Left lobe of liver (tissue), 2 donors: ENCODE measurements at places on chromosomes 11 and 22. TPM values are rescaled to one million over a fixed set of nuclear protein-coding genes. Genes with fewer than 3 reads are reported as not detected.

C11orf16 gene
- total RNA-seq = not detected

DNA sequence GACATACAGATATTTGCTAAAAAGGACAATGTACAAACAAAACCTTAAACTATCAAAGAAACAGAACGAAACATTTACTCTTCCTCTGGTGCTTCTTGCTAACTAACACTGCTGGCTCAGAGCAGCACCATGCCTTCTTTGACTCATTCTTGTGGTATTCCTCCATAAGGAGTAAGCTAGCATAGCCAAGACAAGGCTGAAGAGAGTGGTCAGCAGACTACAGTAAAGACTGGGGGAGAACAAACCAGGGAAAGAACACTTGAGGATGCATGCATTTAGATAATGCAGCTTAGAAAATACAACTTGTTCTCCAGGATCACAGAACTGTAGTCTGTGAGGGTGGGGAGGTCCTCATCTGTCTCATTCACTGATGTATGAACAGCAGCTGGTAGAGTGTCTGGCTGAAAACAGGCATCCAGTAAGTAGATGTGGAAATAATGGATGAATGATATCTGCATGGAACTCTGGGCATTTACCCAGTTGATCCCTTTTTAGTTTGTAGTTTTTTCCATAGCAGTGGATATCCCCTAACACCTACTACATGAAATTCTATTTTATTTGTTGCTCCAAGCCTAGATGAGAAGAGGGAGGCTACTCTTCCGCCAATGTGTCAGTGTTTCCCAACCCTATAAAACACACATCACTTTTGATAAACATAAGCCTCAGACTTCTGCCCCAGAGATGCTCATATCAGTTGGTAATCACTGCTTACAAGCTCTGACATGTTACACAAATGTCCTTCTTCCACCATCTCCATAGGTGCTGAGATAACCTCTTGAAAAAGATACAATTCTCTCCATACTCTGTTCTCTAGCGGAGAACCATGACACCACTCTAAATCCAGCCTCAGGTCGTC, 7.3 kb downstream of the SNX19 start:
- no peak for DNase-seq

GRCh38 chr11:123221096-123221561, 26.1 kb upstream of the CLMP start:
- no peak for DNase-seq

GSTP1 gene
- total RNA-seq = 30.9 TPM

DNA sequence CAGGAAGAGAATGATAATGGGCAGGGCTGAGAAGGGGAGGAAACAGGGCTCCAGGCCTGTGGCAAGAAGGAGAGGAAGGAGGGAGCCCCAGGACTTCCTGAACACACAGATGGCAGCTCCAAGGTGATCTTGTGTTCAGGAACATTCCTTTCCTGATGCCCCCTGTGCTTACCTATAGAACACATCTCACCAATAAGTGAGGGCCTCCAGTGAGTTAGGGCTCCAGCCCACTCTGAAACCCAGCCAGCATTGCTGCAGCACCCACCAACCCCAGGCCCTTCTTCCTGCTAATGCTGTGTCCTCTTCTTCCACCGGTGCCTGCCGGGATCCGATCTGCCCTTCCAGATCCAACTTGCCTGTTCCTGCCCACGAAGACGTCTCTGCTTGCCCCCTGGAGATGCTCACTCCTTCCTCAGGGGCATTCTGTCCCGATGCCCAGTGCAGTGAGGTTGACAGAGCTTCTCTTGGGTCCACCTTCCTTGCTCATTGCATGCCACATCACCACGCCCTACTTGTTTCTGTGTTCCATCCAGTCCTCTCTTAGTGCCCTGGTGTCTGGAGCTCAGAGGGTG, 17.4 kb downstream of the ANKK1 start:
- no peak for DNase-seq

- no peak for DNase-seq
Measured at GRCh38 chr11:6813656-6814055, 14.2 kb upstream of the OR6A2 start.

DNA sequence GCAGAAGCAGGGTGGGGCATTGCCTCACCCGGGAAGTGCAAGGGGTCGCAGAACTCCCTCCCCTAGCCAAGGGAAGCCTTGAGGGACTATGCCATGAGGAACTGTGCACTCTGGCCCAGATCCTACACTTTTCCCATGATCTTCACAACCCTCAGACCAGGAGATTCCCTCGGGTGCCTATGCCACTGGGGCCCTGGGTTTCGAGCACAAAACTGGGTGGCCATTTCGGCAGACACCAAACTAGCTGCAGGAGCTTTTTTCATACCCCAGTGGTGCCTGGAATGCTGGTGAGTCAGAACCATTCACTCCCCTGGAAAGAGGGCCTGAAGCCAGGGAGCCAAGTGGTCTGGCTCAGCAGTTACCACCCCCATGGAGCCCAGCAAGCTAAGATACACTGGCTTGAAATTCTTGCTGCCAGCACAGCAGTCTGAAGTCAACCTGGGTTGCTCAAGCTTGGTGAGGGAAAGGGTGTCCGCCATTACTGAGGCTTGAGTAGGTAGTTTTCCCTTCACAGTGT, 573.7 kb upstream of the ANO3 start:
- DNase-seq = no peak

KRTAP5-8 gene
- 0.25 TPM for total RNA-seq

DNA sequence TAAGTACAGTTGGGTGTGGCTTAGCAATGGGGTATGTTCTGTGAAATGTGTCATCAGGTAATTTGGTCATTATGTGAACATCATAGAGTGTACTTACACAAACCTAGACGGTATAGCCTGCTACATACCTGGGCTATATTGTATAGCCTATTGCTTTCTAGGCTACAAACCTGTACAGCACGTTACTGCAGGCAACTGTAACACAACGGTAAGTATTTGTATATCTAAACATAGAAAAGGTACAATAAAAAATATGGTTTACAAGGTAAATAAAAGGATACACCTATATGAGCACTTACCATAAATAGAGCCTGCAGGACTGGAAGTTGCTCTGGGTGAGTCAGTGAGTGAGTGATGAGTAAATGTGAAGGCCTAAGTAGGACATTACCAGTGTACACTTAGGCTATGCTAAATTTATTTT, 73.1 kb upstream of the GDPD4 start:
- no peak for DNase-seq

PRG2 gene
- total RNA-seq = 1.6 TPM
